ENCODE measurements at places on chromosomes 6 and 20.

- peak; percentile 38 for DNase-seq
These were observed 123.0 kb downstream of the SLC16A10 start for GRCh38 chr6:111210194-111210728.

DNA sequence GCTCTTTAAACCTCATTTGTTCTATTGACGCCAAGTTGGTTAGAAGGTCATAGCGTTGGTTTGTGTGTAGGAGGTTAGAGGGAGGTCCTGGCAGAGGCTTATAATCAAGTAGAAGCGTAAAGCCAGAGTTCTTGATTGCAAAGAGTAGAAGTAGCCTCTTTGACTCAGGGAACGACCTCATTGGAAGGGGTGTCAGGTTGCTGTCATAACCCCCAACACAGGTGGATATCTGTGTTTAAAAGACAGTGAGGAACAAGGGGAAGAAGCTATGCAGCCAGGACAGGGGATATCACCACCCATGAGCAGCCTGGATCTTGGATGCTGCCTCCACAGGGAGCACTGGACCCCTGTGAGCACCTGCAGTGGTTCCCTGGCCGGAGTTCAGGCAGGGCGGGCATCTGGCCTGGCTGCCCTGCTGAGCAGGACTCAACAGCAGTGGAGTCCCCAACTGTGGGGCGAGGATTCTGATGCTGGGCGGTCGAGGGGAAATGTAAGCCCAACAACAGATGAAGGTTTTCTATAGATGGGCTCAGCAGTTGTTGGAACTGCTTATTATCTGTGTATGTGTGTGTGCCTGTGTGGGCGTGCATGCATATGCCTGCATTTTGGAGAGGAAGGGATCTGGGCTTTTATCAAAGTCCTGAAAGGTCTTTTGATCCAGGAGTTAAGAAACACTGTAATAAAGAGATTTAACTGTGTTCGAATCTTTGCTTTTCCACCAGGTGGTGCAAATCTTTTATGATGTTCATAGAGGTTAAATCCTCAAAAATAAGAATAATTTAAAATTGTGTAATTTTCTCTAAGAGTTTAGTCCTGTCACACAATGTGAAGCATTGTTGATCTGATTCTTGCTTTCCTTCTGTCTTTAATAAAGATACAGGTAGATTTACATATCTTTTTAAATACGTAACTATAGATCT is 27.7 kb downstream of the HIVEP1 start:
- DNase-seq: no peak

DNA sequence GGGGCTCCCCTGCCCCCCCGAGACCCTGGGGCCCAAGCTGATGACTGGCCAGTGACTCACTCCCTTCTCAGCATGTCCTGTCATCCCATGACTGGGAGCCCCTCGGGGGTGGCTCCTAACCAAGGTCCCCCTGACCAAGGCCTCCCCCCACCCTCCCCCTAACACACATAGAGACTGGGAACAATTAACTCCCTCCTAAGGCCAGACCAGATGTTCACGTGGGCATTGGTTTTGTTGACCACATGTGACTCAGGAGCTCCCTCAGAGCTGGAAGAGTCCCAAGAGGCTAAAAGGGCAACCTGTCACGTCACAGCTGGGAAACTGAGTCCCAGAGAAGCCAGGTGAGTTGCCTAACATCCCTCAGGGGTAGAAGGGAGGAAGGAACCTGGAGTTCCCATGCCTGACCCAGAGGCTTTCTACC is 10.6 kb upstream of the CCN5 start:
- DNase-seq: no peak

- no peak for DNase-seq
These were observed 1.1 kb downstream of the RNASET2 start for GRCh38 chr6:166955121-166955864.

- no peak for DNase-seq
These were observed 89.5 kb downstream of the JARID2 start for GRCh38 chr6:15335385-15335784.

GRCh38 chr6:149856256-149856994 is 7.7 kb downstream of the LRP11 start:
- DNase-seq: no peak

DNA sequence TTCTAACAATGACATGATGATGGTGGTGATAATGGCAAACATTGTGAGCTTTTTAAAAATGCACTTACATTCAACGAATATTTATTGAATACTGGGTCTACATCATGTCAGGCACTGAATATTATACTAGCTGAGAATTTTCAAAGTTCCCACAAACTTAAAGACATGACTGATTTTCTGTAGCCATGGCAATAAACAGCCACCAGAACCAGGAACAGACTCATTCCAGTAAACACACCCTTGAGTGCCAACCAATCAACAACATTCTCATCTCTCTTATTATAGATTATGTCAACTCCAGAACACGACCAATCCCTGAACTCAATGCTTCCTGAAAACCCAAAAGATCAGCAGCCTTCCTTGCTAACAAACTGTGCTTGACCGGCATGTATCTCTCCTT is 212.4 kb upstream of the RUNX2 start:
- DNase-seq: no peak

- DNase-seq: no peak
These were observed 63.5 kb upstream of the BHLHE23 start for GRCh38 chr20:63070301-63070625.

GRCh38 chr20:10505827-10506226 is 70.7 kb downstream of the SLX4IP start:
- no peak for DNase-seq

DNA sequence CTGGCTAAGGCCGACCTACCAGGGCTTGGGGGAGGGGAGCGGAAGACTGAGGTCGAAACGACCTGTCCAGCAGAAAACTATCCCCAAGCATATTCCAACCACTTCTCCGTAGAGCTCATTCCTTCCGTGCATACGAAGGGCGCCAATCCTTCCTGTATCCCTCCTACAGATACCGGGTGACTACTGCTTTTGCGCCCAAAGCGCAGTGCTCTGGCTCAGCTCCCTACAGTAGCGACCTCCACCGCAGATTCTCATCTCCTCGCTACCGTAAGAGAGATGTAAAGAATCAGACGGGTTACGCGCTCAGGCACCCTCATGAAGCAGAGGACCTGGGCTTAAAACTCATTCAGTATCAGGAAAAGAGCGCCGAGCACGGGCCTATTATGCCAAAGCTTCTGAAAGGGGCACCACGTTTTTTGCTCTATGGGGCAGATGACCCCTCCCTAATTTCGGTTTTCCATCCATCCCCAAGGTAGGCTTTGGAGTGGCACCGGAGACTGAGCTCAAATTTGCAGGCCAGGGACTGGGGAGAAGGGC is 563 bp upstream of the NNAT start:
- no peak for DNase-seq

- no peak for DNase-seq
These were observed 119.9 kb downstream of the UST start for GRCh38 chr6:148866657-148867268.

Measured in HS-27A (cell line).